ENCODE measurements at places on chromosomes 2 and 18.

DNA sequence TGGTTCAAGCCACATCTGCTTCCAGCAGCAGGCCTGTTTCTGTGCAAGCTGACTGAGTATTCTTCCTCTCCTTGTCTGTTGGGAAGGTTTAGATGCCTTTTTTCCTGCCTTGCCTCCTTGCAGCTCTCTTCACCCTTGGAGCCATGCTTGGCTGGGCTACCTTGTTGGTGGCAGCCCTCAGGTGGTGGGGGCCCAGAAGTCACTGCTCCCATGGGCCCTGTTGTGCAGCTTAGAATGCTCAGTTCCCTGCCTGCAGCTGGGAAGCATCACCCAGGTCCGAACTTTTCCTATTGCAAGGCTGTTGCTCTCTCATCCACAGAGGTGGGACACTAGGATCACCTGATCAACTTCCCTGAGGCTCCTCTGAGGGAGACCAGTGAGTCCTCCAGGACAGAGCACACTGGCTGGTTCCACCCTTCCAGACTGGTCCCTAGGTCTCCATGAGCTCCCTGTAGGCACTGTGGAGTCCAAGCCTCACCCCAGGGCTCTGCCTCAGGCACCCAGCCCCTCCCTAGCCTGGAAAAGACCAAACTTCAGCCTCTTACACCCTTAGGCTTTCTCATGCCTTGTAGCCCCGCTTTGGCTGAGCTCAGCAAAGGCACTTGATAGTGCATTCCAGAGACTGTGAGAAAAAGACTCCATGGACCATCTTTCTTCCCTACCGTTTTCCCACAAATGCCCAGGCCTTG lies 219.3 kb upstream of the SH3BP4 start:
- no peak for DNase-seq

GRCh38 chr2:216837740-216838139 lies 22.1 kb downstream of the TNP1 start:
- no peak for DNase-seq

DNA sequence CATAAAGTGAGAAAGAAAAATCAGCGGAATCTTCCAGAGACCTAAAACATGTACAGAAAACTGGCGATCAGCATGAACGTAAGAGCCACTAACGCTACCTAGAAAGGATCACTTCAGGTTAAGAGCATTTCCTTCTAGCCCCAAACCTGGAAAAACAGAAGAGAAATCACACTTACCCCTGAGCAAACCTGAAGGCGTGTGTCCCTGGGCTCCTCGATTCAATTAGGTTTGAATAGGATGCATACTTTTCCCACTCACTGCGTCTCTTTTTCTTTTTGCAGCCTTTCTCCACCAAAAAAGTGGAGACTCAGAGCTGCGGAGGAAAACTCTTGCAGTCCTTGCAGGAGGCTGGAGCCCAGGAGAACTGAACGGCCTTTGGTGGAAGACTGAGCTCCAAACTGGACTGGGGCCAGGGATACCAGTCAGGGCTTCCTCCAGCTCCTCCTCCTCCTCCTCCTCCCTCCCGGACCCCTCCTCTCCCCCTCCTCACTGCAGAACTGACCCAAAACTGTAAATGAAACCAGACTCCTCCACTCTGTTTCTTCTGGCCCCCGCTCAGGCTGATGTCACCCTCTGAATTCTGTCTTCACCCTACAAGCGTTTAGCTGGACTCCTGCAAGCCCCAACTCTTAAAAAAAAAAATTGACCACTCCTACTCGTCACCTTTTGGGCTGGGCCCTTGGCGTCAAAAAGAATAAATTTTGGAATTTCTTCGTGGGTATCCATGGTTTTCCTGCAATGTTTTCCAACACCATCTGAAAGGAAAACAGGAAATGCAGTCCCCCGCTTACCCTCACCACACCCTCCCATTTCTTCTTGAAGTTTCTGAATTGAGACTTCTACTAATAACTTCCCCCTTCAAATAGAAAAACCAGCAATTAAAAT lies at the start of gene COL6A3:
TSS of gene COL6A3 (minus strand) at position 388 of the 885 bp plus-strand sequence. CDS start 17,347 bp downstream, outside the sequence.
- DNase-seq = peak; percentile 97

GRCh38 chr2:176461098-176461808 lies 192.0 kb downstream of the MTX2 start:
- DNase-seq = no peak

GRCh38 chr2:74212702-74213410 lies 14.4 kb downstream of the MTHFD2 start:
- no peak for DNase-seq

GRCh38 chr2:185221-185620 lies 78.6 kb downstream of the SH3YL1 start:
- DNase-seq = no peak

- peak; percentile 31 for DNase-seq
Measured at GRCh38 chr2:133579274-133579673, 11.0 kb upstream of the NCKAP5 start.

- DNase-seq = no peak
Measured at GRCh38 chr2:39779341-39779851, 338 bp upstream of the THUMPD2 start.

GRCh38 chr2:10412380-10412779 lies 35.7 kb downstream of the ODC1 start:
- no peak for DNase-seq

DNA sequence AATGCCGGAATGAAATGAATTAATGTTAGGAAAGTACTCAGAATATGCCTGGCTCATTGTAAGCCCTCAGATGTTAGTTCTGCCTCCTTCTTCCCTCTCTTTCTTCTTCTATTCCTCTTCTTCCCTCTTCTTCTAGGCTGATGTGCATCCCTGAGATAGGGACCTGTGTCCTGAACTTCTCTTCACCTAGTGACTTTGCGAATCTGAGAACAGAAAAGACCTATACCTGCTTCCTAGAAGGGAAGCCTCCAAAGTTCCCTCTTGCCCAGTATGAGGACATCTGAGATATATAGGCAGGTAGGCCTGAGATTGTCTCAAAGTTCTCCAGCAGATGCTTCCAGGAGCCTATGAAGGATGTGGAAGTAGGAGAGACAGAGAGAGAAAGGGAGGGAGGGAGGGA lies 8.1 kb upstream of the CYP27A1 start:
- no peak for DNase-seq

DNA sequence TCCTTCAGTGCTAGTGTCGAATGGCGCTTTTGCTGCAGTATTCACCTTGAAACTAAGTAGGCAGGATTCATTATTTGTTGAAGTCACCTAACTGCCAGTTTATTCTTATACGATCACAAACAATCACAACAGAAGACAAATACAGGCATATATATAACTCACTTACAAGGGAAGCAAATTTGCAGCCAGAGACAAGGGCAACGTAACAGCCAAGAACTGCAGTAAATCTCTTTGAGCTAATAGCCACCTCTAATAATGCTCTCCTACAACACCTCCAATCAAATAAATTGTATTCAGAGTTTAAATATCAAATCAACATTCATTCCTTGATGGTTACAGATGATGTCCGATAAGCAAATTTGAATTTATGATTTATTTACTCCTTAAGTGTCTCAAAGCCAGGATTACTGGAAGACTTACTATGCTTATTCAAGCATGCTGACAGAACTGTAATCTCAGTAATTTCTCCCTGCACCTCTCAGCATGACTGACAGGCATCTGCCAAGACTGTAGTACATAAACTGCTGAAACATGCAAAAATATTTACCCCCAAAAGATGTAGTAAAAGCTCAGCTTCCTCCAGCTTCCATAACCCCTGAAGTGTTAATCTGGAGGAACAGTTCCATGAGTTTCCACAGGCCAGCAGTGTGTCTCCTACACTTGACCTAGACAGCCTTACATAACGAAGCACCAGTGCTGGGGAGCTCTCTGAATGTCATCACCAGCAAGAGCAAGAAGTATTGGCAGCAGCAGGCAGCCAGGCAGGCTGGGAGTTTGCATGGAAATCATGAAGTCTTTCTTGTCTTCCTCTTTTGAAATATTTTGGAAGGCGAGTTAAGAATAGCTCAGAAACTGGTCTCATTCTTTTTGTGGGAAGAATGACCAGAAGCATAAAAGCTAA lies 20.9 kb upstream of the SCN1A start:
- no peak for DNase-seq

GRCh38 chr2:37389989-37390765 lies 45.7 kb downstream of the QPCT start:
- peak; percentile 54 for DNase-seq

DNA sequence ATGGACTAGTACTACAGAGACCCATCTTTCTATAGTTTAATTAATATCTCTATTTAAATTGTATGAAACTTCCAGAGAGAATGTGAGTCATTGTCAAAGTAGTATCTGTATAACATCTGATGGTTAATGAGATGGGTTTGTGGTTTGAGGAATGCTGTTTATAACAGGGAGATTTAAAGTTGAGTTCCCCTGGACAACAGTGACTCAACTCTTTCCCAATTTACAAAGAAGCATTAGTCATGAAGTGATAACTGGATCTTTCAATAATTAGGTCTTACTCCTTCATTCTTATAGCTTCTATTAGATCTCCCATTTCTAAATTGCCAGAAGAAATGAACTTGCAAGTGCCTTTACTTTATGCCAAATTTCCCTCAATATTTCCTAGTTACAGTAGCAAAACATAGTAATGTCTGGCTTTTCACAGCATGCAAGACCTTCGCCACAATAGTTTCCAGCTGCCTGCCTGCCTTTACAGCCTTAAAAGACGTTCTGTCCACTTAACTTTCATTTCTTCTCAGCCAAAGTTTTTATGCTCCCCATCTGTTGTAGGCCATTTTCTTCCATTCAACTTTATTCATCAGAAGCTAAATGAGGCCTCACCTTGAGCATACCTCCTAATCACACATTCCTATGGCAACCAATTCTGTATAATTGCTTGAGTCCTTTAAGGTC lies 47.7 kb upstream of the WDR75 start:
- peak; percentile 92 for DNase-seq

DNA sequence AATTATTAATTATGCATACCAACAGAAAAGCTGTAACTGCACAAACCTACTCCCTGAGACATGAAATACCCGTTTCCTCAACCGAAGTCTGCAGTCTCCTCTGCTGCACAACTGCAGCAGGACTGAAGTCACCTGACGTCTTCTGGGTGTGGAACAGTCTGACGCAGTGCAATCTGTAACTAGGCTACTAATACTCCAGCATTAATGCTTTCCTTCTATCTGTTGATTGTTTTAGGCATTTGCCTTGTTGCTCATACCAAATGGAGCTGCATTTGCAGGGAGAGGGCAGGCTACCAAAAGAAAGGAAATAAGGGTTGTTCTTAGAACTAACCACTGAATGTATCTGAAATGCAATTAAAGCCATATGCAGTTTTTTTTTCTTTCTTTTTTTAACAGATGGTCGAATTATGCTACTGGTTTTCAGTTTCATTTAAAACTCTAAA lies 40.1 kb downstream of the RTN4 start:
- peak; percentile 40 for DNase-seq

Measured in stromal cell of bone marrow (primary cell).